GM12878 (cell line): ENCODE measurements at places on chromosomes 1 and 21.

- no peak for DNase-seq
Measured at GRCh38 chr1:45840704-45841103, 37.3 kb downstream of the MAST2 start.

DNA sequence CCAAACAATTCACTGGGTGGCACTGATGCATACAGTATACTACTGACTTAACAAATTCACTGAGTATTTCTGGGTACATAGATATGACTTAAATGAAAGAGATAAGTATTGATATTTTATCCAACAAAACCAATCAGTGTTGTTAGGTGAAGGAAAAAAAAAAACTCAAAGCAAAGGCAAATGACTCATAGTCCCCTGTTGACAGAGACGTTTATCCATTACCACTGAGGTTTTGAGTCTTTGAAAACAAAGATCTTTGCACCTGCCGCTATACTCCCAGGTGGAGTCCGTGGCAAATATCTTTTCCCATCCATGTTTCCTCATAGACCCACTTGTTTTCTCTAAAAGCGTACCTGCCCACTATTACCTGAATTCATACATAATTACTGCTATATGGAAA is 18.4 kb downstream of the DYNLT5 start:
- DNase-seq = no peak

- no peak for DNase-seq
Measured at GRCh38 chr1:167926486-167926997, 9.9 kb upstream of the DCAF6 start.

GRCh38 chr1:7456722-7457082 is 314.4 kb upstream of the VAMP3 start:
- DNase-seq = no peak

GRCh38 chr21:38824124-38824822 is 18.5 kb downstream of the ETS2 start:
- DNase-seq = no peak

DNA sequence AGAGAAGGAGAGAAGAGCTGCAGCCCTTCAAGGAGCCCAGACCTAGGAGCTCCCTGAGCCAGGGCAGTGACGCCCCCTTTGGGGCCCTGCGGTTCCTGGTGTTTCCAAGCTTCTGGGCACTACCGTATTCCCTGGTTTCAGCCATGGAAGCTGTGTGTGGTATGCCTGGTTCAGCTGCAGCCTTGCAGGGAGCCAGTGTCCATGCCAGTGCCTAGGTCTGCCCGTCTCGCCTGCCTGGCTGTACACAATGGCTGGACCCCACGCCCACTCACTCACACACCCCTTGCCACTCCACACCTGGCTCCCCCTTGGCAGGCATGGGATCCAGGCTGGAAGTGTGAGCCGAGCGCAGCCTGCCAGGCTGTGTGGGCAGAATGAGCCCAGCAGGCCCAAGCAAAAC is 87.7 kb downstream of the ADARB1 start:
- DNase-seq = no peak

DNA sequence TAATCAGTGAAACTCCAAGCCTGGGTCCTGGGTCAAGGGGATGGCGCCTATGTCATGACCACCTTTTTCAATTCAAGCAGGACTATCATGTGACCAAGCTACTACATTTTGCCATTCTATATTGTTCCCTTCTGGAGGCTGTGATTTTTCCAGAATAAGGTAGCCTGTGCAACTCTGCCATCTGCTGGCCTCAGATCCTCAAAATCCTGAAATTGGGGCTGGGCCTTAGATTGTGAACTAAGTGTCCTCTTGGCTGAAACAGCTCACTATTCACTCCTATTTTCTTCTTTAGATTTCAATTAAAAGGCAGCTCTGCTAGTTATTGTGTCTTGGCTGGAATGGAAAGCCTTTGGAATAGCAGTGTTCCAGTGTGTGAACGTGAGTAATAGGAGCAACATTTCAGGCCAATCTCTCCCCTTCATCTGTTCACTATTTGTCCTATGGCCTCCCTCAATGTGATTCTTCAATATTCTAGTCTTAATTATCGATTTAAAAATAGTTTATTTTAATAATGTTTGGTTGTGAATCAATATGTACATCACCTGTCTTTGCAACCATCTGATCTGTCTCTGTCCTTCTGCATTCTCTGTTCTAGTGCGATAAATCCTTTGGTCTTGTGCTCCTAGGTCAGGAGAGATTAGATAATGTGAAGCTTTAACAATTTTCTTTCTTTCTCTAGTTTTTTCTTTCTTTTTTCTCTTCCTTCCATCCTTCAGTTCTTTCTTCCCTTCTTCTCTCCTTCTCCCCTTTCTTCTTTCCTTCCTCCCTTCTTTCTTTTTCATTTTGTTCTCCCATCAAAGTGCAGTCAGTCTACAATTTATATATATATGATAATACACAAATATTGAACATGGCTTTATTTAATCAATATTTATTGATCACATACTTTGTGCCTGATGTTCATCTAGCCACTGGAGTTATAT is 69.8 kb downstream of the CR1 start:
- DNase-seq = no peak

GRCh38 chr1:37477198-37477931 is 3.0 kb downstream of the ZC3H12A start:
- peak; percentile 81 for DNase-seq

DNA sequence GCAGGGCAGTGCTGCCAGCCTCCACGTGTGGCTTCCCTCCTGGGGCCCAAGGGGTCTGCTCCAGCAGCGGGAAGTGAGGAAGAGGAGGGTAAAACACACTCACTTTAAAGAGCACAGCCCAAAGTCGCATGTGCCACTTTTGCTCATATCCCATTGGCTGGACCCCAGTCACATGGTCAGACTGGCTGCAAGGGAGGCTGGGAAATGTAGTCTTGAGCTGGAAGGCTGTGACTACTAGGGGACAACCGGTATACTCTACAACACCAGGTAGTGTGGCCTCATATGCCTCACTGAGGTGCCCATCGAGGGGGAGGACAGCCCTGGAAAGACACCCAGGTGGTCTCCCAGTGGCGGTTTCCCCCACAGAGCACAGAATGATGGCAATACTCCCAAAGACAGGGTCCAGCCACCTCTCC is 45.2 kb downstream of the CAMK2N1 start:
- DNase-seq = no peak

DNA sequence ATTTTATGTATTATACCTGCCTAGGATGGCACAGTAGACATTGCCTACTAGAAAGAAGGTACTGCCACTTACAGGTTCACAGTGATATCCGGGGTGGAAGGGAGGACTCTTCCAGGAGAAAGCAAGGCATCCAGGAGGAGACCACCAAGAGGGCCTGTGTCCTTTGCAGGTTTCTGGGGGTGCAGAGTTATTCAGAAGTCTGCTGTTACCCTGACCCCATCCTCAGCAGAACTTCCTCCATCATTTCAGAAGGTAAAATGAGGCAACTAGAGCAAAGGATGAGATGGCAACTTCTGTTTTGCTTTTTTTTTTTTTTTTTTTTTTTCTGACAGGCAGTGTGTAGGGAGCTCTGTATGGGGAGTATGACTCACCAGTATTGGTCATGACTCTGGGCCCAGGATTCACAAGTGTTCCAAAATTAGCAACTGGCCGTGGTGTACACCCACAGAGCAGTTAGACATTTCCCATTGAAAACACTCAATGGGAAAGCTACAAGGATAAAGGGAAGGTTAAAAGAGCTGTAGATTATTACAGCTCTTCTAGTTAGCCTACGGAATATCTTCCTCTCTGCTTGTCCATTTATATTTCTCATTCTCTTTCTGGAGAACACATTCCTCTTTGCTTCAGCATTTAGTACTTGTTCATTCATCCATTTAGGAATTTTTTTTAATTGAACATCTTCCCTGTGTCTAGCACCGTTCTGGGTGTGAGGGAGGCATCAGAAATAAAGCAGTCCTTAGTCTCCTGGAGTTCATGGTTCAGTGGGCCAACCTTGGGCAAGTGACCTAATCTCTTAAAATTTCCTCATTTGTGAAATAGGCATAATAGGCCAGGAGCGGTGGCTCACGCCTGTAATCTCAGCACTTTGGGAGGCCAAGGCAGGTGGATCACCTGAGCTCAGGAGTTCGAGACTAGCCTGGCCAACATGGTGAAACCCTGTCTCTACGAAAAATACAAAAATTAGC is 50.5 kb upstream of the PPP2R5A start:
- DNase-seq = no peak

DNA sequence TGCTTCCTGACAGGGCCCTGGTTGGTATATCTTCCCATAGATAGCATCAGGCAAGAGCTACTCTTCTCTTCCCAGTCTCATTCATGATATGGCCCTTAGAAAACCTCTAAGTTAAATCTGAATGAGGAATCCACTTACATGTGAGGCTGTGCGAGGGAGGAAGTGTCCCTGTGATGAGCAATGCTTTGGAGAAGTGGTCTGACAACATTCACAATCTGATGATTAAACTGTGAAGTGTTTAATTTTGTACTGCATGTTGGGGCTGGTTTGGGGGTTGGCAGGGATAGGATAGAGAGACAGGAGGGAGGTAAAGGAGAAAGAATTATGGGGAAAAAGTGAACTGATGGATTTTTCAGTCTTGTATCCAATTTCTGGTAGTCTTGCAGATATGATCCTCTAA is 421.2 kb upstream of the DAB1 start:
- no peak for DNase-seq

DNA sequence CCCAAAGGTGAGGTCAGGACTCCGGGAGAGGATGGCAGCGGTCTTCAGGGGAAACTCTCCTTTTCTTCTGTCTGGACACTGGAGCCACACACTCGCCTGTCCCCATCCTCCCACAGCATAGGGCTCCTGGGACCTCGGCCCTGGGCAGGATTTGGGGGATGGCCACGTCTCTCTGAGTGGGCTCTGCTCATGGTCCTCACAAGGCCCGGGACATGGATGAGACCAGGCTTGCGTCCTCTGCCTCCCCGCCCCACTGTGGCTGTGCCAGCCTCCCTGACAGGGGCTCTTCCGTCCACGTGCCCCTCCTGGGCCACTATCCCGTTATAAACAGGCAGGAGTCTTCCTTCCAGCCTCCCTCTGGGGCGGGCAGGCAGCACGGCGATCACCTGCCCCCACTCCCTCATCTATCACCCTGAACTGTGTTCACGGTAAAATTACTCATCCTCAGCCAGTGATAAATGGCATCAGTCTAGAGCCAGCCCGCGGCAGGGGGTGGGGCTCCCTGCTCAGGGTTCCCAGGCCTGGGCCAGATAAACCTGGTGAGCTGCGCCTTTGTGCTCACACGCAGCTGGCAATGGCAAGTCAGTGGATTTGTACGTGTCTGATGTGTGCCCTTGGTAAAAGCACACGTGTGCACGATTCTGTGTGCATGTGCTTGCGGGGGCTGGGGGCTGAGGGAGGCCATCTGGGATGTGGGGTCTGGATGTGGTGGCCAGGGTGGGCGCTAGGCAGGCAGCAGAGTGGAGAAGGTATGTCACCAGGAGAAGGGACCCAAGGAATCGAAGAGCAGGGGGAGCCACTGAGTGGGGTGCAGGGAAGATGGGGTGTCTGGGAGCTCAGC is 12.6 kb upstream of the SAMD11 start:
- DNase-seq = no peak

DNA sequence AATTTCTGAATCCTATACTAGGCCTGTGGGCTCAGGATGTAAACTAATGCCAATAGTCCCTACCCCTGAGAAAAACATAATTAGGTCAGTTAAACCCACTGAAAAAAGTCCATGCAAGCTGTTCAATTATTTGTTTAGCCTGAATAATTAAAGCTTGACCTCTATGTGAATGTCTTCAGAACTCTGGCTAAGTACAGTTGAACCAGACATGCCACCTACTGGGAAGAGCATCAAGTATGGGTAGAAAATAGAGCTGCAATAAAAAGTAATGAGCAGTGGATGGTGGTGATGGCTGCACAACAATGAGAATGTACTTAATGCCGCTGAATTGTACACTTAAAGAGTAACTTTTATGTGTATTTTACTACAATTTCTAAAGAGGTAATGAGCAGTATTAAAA is 23.6 kb upstream of the SLC19A2 start:
- DNase-seq = no peak

GRCh38 chr1:43994794-43995790 is 3.7 kb downstream of the CCDC24 start:
- no peak for DNase-seq

DNA sequence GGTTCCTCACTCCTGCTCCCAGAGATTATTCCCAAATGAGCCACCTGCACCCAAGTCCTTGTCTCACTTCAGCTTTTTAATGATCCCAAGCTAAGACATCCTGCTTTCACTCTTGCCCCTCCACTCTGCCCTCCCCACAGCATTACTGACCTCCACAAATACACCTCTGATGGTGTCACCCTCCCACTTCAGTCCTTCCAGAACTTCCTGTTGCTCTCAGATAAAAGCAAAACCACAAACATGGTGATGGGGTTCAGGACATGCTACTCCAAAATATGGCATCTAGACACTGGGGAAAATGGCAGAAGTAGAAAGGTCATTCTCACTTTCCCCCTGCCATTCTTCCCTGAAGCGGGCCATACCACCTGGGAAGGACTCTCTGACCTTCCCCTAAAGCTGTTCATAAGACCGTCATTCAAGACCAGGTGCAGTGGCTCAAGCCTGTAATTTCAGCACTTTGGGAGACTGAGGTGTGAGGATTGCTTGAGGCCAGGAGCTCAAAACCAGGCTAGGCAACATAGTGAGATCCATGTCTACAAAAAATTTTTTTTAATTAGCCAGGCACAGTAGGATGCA is 65.8 kb upstream of the KLHDC7A start:
- no peak for DNase-seq

DNA sequence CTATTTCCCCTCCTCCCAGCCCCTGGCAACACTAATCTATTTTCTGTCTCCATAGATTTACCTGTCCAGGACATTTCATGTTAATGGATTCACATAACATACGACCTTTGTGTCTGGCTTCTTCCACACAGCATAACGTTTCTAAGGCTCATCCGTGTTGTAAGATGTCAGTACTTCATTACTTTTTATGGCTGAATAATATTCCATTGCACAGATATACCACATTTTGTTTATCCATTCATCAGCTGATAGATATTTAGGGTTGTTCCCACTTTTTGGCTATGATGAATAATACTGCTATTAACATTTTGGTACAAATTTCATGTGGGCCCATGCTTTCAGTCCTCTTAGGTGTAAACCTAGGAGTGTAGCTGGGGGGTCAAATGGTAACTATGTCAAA is 38.2 kb downstream of the GLIS1 start:
- DNase-seq = no peak

DNA sequence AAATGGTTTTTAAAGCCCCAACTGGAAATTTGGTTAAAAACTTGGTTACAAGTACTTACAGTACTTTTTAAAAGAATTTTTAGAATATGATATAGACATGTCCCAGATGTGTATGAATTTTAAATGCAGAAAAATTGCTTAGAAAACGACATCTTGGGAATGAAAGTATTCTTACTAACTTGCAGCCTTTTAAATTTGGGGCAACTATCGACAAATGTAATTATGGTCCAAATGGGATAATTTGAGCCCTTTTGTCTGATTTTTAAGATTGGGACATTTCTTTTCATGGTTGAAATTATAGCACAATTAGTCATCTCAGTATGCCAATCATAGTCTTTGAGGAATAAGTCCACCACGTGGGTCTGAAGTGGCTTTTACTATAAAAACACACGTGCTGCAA is 43.2 kb upstream of the MTR start:
- DNase-seq = no peak

- DNase-seq = no peak
Measured at GRCh38 chr21:38955495-38955894, 149.8 kb downstream of the ETS2 start.
